ENCODE measurements at places on chromosomes 3 and 15.

- no peak for DNase-seq
These were observed 3.2 kb upstream of the ADAM10 start for GRCh38 chr15:58752716-58753115.

- DNase-seq = no peak
These were observed 156.2 kb upstream of the UMPS start for GRCh38 chr3:124574012-124574411.

DNA sequence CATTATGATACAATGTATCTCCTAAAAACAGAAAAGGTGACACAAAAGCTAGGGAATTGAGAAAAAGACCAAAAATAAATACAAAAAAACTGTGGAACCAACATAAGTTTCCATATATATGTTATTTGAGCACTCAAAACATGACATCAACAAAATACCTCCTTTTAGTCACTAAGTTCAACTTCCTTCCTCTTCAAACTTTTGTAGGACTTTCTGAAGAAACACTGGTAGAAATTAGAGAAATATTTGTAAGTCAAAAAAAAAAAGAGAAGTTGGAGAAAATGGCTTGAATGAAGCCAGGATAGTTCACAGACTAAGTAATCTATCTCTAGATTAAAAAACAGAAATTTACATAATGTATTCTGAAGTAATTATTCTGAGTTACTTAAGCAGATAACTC is 208.4 kb upstream of the ALCAM start:
- DNase-seq = no peak

DNA sequence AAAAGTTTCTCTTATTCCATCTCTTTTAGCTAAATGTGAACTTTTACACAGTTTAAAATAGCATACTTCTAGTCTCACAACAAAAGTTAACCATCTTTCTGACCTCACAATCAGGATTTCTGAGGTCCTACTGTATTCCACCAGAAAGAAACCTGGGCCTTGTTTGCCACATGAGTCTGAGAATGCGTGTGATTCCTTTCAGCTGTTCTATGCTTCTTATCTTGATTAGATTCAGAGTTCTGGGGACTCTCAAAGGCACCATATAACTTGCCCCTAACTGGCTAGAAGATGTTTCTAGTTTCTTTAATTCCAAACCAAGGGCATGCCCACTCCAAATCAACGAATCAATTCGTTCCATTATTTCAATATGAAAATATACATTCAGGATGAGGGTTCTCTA is 131.1 kb downstream of the ATP8B4 start:
- DNase-seq = no peak

DNA sequence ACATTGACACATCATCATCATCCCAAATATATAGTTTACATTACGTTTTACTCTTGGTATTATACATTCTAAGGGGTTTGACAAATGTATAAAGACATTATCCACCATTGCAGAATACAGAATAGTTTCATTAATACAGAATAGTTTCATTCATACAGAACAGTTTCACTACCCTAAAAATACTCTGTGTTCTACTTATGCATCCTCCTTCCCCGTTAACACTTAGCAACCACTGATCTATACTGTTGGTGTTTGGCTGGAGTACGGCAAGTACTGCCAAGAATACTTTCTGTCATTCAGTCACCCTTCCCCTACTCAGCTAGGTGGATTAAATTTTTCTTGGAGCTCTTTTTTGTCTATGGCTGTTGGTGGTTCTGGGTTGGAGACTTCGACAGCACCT is 33.4 kb downstream of the LEKR1 start:
- no peak for DNase-seq

DNA sequence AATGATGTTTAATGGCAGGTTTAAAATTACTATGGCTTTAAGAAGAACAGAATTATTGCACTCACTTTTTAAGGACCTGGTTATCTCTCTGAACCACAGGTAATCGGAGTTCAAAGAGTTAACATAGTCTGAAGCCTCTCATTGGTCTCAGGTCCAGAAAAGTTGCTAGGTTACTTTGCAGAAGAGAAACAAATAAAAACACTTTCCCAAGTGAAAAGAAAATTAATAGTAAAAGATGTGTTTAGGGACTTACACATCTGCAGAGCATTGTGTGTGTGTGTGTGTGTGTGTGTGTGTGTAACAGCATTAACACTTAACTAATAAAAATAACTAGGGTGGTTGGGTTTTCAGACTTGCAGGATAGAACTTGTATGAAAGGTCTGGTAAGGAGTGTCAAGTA is 1.0 kb downstream of the MASP1 start:
- DNase-seq = no peak

- DNase-seq = no peak
These were observed 3.0 kb downstream of the MFGE8 start for GRCh38 chr15:88909956-88910831.

DNA sequence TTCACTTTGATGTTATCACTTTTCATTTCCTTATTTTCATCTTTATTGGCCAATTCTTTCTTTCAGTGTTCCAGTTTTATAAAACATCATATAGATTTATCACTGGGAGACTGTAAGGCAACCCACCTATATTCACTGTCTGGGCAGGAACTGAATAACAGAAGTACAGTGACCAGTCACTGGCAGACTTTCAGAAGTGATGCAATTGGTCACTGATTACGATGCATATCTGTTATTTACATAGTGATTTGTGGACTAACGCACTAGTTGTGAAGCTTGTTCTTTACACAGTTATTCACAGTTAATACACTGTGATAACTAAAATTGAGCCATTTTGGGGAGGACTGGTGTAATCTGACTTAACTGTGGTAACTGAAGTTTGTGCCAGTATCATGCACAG is 190.2 kb upstream of the DPH6 start:
- no peak for DNase-seq

DNA sequence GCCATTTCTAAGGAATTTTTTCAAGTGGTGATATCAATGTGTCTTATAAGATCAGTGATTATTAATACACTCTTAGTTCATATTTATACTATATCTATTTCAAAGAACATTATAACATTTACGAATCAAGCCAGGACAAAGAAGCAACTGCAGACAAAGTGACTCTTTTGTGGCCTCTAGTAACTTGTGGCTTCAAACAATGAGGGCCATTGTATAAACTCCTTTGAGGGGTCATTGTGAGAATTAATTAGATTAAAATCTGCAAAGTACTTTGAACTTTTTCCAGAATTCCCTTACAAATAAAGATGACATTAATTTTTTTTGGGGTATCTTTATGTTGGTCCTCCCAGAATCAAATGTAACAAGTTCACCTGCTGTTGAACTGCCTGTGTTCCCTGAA is 12.3 kb upstream of the SLC30A4 start:
- peak; percentile 86 for DNase-seq

- DNase-seq = peak; percentile 33
These were observed 113.5 kb downstream of the VGLL4 start for GRCh38 chr3:11530153-11530721.

GRCh38 chr3:125589547-125590122 is 5.7 kb downstream of the OSBPL11 start:
- no peak for DNase-seq

DNA sequence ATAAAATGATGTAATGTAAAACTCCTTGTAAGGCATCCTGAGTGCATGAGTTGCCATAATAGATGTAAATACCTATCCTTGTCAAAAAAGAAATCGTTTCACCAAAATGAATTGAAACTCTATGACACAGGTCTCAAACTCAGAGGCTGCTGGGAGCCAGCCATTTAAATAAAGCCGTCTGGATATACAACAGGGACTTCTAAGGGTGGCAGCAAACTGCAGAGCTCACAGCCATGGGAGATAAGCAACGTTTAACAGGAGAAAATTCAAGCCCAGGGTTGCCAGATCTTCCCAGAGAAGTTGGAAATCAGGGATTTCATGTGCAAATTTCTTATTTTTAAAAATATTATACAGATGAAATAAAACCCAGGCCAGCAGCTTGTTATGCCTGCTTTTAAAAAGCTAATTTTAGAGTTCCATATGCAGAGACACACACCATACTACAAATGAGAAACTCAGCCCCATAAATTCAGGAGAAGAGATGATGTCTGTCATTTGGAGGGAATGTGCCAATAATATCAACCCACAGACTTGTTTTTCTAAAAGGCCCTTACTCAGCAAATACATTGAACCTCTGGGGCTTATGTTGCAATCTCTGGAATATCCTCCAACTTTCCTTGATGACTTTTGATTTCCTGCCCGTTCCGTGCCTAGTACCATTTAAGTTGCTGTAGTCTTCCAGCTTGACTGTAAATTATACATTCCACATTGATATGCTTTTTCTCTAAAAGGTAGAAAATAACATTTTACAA is 75.6 kb downstream of the AQP9 start:
- DNase-seq = no peak

All from globus pallidus (tissue), 1 donor.